ENCODE measurements at places on chromosomes 1 and 21.

GRCh38 chr1:109714661-109715372, 2.8 kb downstream of the GSTM5 start:
- no peak for DNase-seq

GRCh38 chr1:73821520-73821919, 376.5 kb downstream of the LRRIQ3 start:
- no peak for DNase-seq

- no peak for DNase-seq
Observed at GRCh38 chr1:41681331-41682098, 197.0 kb upstream of the EDN2 start.

DNA sequence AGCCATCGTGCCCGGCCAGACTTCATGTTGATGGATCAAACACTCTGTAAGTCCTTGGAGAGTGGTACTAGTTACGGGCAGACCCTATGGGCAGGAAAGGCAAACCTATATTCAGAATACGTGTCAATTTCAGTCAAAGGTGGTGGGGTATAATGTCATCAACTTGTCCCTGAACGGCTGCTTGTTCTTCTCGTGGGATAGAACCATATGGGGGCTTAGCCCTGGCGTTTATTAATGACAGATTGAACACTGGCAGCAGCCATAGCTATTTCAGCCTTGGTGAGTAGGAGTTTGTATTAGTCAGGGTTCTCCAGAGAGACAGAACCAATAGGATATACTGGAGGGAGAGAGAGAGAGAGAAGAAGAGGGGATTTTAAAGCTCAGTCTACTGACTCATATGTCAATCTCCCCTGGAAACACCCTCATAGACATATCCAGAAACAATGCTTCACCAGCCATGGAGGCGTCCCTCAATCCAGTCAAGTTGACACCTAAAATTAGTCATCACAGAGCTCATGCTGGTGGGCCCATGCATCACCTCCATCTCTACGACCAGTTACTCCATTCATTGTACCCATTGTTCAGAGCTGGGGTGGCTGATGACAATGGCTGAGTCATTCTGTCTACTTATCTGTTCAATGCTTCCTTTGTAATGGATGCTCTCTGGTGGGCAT, 16.1 kb upstream of the AQP10 start:
- no peak for DNase-seq

GRCh38 chr1:224251741-224252146, 68.7 kb downstream of the DEGS1 start:
- no peak for DNase-seq

Data from activated CD4-positive, alpha-beta T cell treated with anti-CD3 and anti-CD28 coated beads for 1 hour (primary cell).